ENCODE measurements at places on chromosomes 16 and 17.

DNA sequence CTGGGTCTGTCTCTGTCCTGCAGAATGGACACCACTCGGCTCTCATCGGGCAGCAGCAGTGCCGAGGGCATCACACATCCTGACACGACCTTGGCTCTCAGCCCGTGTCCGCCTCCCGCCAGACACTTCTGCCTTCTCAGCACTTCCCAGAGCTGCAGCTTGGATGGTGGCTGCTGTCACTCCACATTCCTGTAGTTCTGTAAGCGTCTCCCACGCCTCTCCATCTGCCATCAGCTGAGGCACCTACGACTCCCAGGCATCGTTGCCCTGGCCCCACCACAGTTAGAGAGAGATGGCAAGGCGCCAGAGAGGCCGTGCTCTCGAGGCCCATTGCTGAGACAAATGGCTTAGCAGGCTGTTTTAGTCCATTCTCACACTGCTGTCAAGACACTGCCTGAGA lies 195.9 kb upstream of the CHMP6 start:
- DNase-seq, result no peak

GRCh38 chr17:13594310-13594709 lies 7.4 kb downstream of the HS3ST3A1 start:
- no peak for DNase-seq

GRCh38 chr16:27289669-27290068 lies 21.1 kb upstream of the NSMCE1 start:
- DNase-seq, result peak; percentile 36

DNA sequence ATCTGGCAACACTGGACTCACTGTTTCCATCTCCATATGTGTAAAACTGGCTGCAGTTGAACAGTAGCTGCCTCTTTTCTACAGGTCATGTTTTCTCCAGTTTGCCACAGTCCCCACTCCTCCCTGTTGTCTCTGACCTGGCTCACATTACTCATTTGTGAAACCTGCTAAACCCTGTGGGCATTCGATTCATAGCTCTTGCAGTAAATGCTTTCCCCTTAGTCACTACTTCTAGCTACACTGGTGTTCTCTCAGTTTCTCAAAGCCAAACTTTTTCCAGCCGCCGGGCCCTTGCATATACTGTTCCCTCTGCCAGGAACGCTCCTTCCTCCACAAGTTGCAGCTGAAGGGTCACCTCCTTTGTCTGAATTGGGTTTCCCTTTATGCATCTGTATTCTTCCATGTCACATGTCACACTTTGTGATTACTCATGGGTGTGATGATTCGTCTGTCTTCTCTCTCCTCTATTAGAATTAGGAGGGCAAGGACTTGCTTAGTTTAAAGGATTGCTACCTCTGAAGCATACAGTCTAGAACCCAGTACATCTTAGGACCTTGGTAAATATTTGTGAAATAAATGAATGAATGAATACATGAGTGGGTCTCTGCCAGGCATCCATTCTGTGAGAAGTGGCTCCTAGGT lies 15.0 kb upstream of the MT4 start:
- no peak for DNase-seq

- no peak for DNase-seq
Measured at GRCh38 chr16:11235703-11235991, 20.4 kb downstream of the SOCS1 start.

DNA sequence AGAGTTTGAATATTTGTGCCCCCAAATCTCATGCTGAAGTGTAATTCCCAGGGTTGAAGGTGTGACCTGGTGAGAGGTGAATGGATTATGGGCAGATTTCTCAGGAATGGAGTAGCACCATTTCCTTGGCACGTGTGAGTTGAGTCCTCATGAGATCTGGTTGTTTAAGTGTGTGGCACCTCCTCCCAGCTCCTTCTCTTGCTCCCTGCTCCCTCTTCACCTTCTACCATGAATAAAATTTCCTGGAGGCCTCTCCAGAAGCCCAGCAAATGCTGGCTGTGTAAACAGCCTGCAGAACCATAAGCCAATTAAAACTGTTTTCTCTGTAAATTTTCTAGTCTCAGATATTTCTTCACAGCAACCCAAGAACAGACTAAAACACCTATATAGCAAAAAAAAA lies 12.6 kb upstream of the APOH start:
- no peak for DNase-seq

DNA sequence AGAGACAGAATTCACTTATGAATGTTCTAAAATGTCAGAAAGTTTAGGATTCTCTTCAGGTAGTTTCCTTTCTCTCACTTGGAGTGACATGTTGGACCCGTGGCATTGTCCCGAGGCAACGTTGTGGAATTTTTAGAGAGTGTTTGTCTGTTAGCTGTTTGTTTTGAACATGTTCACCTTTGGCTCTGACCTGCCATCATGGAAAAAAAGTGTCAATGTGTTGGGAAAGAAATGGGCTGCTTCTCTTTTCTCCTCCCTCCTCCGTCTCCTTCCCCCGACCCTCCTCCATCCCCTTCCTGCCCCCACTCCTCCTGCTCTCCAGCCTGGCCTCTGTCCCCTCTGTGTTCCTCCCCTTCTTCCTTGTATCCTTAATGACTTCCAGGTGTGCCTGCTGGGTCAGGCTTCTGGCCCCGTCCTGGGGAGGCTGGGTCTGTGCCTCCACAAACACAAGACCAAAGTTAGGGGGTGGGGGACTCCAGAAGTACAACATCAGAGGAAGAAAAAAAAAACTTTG lies 463.1 kb downstream of the MAF start:
- no peak for DNase-seq

DNA sequence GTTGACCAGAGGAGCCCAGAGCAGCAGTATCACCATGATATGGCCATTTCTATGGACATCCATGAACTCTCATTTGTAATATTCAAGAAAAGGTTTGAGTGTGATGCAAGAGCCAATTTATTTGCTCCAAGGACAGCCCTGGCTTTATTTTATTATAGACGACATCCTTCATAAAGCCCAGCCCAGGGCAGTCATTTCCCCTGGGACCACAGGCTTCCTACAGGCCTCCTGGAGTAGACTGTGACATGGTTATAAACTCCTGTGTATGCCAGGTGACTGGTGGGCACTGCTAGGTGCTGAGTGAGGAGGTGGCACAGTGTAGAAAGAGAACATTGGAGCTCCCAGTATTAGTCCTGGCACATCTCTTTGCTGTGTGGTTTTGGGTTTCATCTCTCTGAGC lies 120.9 kb downstream of the UTP18 start:
- no peak for DNase-seq

DNA sequence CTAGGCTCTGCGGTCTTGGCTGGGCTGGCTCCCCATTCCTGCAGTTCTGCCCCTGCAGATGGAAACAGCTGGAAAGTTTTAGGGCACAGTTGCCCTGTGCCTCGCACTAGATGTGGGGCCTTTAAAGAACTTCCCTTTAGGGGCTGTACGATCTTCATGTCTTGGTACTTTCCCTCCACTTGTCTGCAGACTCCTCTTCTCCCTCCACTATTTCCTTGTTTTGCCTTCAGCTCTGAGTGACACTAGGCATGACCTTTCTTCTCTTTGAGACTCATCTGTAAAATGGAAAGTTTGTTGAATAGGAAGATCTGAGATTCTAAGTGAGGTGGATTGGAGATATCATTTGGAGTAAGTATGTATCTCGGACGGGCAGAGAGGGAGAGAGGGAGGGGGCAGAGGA lies 6.3 kb upstream of the TAC4 start:
- DNase-seq, result no peak
